Esophagus muscularis mucosa (tissue), 4 donors: ENCODE measurements at places on chromosomes 11 and 22. TPM values are rescaled to one million over a fixed set of nuclear protein-coding genes. Genes with fewer than 3 reads are reported as not detected.
A peak's percentile ranks its signal among the peaks of the same experiment; 100 is the strongest.

The SLC6A5 gene
- not detected for total RNA-seq

The ZBTB44 gene
- 50.4 TPM for total RNA-seq

The FXYD6 gene
- 100 TPM for total RNA-seq

The BLID gene
- total RNA-seq, result 0.99 TPM

The OR4A16 gene
- not detected for total RNA-seq

The KREMEN1 gene
- total RNA-seq, result 14.6 TPM

The CALCA gene
- not detected for total RNA-seq

The TRIM22 gene
- total RNA-seq, result 27.1 TPM

The PTGDR2 gene
- total RNA-seq, result 0.33 TPM

The B4GALNT4 gene
- 6.3 TPM for total RNA-seq

The TIMP3 gene
- total RNA-seq, result 898 TPM

The RFPL3 gene
- total RNA-seq, result not detected

GRCh38 chr22:49663311-49663711 is 164.4 kb downstream of the BRD1 start:
- DNase-seq, result no peak

- no peak for DNase-seq
Measured at GRCh38 chr22:39215070-39215396, 29.7 kb downstream of the PDGFB start.

DNA sequence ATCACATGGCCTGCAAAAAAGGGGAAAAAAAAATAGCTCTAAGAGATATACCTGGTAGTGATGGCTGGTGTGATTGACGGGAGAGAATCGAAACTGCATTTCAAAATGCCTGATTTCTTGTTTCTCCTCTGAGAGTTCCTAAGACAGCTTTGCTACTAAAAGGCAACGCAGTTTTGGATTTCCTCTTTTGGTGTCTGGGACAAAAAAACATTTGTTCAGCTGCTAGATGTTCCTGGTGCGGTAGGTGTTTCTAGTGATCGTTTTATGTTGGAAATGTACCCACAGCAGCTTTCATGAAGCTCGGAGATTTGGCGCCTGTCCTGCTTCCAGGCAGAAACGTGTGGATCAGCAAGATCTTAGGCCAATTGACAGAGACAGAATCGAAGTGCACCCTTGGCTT is 18.1 kb downstream of the P2RX3 start:
- no peak for DNase-seq

- no peak for DNase-seq
Measured at GRCh38 chr11:96033599-96033998, 109.7 kb upstream of the MTMR2 start.

GRCh38 chr22:46667245-46667623 is 47.0 kb downstream of the GRAMD4 start:
- no peak for DNase-seq

GRCh38 chr22:41237707-41238569 is 2.8 kb downstream of the CHADL start:
- DNase-seq, result no peak

DNA sequence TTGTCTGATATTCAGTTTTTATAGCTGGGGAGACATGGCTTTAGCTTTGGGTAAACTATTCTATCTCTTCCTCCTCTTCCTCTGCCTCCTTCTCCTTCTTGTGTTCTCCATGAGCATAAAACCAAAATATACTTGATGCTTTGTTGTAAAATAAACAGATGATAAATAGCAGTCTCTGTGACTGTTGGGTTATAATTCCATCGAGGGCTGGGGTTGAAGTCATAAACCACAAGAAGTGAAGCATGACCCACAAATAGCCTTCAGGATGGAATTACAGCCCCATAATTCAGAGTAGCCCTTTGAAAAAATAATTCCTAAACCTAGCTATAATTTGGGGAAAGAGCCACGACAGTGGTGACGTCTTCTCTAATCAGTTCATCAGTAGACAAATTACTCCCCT is 177.7 kb downstream of the SNX19 start:
- DNase-seq, result no peak

- DNase-seq, result no peak
Measured at GRCh38 chr11:2927851-2928604, 1.2 kb downstream of the PHLDA2 start.

GRCh38 chr11:126488591-126489370 is 133.3 kb downstream of the ST3GAL4 start:
- DNase-seq, result no peak

GRCh38 chr11:43554148-43554473 is 126.4 kb upstream of the HSD17B12 start:
- DNase-seq, result no peak

DNA sequence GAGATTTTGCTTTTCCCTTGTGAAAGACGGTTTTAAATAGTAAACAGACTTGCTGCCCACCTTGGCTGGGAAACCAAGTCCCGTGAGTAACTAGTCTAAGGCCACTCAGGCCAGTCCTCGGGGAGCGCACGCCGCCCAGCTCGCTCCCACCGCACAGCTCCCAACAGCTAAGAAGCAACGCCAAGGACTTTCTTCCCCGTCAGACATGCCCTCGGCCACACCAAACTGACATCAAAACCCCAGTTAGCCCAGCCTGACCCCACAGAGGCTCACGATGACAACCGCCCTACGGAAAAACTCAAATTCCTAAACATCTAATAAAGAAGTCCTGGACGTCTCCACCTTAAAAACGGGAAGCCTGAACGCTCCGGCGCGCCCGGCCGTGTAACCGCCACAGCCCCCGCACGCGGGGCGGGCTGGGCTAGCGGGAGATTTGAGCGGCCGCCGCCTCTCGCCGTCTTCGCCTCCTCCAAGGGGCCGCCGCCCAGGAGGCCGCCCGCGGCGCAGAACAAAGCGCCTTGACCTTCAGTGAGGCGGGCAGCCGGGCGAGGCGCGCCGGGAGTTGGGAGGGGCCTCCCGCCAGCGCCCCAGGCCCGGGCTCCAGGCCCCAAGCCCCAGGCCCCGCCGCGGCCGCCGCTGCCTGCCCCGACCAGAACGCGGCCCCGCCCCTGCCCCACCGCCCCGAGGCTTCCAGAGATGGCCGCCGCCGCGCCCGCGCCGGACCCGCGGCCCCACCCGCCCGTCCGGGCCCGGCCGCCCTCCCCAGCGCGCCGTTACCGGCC is 486 bp downstream of the NAP1L4 start:
- DNase-seq, result peak; percentile 95

- no peak for DNase-seq
Measured at GRCh38 chr11:132332521-132332920, 962.1 kb downstream of the NTM start.

GRCh38 chr22:37742376-37743171 is 45.7 kb downstream of the TRIOBP start:
- no peak for DNase-seq

DNA sequence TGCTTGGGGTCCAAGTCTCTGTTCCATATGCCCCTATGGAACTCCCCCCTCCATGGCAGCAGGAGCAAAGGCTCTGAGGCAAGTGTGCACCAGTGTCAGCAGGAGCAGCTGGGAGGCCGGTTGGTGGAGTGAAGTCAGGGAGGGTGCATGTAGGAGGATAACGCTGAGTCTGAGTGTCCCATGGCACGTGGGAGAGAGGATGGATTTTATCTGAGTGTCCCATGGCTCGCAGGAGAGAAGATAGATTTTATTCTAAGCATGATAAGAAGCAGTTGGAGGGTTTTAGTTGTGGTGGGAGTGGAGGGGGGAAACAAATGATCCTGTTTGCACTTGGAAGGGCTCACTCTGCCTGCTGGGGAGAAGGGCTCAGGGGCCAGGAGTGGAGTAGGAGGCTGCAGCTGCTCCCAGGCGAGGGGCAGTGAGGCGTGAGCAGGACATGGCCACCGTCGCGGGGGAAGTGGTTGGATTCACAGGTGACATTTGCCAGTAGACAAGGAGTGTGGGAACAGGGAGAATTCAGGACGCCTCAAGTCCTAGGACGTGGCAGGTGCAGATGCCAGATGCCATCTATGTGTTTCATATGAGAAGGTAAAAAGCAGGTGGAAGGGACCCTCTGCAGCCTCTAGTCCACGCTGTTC is 33.6 kb upstream of the PARVG start:
- DNase-seq, result no peak

DNA sequence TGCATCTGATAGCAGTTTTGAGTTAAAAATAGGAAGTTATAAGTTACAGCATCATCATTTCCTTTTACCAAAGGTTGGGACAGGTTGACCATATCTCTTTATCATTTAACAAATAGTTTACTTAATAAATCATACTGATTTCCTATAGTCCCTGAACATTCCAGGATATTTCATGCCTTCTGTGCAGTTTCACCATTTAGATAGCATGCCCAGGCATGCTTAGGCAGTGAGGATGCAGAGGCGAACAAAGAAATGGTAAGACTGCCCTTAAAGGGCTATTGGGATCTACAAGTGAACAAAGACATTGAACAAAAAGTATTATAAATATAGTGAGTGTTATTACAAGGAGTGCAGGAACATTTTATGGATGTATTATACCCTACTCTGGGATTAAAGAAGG is 96.4 kb downstream of the PRMT3 start:
- no peak for DNase-seq

DNA sequence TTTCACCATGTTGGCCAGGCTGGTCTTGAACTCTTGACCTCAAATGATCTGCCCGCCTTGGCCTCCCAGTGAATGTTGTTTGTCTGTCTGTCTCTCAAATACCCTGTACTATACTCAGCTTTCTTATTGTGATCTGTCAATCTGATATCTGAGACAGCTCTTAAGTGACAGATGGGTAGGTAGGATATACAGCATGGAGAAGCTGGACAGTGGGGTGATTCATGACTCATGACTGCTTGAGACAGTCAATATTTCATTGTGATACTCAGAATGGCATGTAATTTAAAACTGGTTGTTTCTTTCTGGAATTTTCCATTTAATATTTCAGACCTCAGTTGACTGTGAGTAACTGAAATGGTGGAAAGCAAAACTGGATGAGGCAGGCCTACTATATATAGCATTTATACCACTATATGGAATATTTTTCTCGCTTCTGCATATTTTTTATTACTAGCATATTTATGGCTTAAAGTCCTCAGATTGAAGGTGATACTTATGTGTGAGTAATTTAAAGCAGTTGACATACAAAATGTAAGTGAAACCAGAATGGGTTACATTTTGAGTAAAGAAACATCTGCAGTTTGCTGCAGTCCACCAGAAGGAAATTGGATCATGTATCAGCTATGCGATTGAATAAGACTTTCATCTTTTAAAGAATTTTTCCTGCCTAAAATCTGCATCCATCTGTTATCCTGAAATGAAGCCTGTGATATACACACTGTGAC is 22.3 kb downstream of the ARHGAP42 start:
- DNase-seq, result no peak

DNA sequence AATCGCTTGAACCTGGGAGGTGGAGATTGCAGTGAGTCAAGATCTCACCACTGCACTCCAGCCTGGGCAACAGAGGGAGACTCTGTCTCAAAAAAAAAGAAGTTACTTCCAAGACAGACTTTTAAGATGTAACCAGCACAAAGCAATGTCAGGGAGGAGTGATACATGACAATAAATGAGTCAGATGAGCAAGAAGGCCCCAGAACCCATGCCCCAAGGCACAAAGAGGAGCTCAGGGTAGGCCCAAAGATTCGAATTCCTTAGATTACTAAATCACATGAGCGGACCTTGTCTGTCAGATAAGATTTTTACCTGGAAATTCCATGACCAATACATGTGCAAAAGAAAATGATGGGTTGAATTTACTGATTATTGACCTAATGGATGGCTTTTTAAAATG is 10.5 kb upstream of the JHY start:
- no peak for DNase-seq
